ENCODE measurements at places on chromosomes 11 and 22.

DNA sequence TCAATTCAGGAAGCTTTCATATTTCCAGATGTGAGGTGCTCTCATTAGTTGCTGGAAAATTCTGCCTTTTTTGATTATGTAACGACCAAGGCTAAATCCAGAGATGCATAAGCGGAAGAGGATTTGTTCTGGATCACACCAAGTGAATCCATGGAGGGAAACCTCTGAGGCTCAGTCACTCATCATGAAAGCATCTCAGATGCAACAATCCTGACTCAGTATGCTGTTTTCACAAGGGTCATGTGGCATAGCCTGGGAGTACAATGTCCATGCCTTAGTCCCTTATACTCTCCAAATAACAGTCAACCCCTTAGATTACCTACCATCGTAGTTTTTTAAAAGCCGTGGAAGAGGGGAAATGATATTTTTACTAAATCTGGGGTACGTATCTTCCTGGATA, 445.6 kb downstream of the NTM start:
- peak; percentile 22 for DNase-seq

DNA sequence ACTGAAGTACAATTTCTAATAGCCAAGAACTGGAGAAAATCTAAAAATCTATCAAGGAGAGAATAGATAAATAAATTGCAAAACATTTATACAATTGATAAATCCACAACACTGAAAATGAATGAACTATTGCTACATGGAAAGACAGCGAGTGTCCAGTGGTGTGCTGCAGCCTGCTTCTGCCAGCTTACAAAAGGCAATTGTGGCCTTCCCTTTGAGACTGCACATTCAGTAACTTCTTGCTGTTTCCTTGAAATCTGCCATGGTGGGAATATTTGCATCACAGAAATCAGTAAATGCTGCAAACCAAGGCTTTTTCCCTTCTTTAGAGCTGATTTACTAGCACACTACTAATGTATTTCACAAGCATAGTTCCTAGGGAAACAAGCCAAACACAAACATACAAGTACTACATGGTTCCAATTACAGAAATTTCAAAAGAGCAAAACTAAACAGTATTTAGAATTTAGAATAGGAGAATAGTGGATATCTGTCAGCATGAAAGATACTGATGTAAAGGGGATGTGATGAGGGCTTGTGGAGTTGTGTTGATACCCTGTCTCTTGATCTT, 76.9 kb upstream of the TRIM77 start:
- no peak for DNase-seq

DNA sequence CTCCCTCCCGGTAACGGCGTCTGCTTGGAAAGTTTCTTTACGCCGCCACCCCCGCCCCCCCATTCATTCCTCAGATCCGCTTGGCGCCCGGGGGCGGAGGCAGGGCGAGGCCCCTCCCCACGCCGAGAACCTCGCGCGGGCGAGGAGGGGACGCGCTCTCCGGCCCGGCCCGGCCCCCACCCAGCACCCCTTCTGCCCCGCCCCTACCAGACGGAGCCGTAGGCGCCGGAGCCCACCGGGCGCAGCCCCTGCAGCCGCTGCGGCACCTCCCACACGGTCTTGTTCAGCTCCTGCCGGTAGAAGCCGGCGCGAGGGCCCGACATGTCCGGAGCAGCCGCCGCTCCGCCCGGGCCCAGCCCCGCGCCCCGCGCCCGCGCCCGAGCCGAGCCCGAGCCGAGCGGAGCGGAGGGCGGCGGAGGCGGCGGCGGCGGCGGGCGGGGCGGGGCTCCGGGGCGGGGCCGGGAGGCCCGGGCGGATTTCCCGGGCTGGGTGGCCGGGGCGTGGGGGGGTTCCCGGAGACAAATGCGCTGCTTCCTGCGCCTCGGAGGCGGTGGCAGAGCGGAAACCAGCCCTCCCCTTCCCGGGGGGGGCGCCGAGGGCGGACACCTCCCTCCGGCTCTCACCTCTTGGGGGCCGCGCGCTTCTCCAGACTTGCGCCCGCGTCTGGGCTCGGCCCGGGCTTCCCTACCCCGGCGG, at the start of gene MAPK11:
MAPK11 (minus strand) TSS at position 411 of the 696 bp plus-strand sequence; CDS start at position 323, 88 bp downstream.
- DNase-seq = no peak

DNA sequence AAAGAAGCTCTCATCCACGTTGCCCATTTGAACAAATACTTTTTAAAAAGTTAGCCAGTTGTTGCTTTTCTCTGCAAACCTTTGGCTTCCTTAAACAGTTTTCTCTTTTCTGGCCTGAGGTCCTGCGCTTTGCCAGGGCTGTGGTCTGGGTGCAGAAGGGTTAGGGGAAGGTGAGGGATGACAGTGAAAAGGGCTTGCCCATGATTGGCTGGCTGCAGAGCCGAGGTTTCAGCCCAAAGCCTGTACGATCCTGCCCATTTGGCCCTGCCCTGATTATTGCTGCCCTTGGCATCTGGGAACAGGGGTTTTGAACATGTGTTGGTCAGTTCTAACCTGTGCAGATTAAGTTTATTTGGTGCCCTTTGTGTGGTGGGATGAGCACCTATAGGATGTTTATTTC, 1.5 kb downstream of the INCENP start:
- DNase-seq = no peak

- DNase-seq = no peak
Measured at GRCh38 chr22:36110306-36110881, 50.2 kb downstream of the APOL3 start.

DNA sequence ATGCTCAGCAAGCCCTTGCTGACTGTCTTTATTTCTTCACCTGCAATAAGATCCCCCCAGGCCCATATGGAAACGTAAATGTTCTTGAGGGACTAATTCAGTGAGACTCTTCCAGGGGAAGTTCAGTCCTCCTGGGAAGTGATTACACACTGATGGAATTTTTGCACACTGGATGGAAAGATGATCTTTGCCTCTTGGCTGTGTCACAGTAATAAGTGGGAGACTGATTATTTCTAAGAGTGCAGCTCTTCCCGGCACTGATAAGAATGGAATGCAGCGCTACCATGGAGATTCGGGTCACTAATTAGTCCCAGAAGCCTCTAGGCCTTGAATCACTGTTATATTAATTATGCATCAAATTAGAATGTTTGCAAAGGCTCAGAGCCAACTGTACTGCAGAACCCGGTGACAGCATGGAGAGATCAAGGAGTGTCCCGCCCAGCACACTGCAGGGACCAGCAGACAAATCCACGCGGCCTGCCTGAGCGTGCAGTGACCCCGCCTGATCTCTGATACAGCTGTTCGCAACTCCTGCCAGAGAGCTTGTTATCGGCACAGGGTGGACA, 178.3 kb downstream of the SNX19 start:
- no peak for DNase-seq

- DNase-seq = peak; percentile 97
Measured at GRCh38 chr11:62727872-62728170, 465 bp upstream of the TTC9C start.

DNA sequence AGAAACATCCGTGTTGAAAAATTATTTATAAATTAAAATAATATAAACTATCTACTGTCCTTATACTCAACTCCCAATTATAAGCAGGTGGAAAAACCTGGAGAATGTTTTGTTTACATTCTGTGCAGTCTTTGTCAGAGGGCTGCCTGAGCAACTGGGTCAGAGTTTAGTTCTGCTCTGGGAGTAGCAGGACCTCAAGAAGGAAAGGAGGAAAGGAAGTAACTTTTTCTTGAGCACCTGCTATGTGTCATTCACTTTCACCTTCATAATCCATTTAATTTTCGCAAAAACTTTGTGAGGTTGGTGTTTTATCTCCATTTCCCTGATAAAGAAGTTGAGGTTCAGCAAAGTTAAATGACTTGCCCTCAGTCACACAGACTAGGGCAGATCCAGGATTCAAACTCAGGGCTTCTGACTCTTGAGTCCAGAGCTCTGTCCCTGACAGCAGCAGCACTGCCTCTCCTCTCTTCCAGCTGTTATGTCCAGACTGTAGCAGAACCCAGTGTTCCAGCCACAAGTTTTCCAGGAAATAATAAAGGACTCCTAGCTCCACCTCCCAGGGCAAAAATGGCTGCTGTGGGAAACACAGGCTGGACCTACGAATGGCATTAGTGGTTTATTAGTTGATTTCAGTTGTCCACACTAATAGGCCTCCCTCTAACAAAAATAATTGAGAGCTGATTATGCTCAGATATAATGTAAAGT, 6.4 kb downstream of the CD3E start:
- DNase-seq = no peak

DNA sequence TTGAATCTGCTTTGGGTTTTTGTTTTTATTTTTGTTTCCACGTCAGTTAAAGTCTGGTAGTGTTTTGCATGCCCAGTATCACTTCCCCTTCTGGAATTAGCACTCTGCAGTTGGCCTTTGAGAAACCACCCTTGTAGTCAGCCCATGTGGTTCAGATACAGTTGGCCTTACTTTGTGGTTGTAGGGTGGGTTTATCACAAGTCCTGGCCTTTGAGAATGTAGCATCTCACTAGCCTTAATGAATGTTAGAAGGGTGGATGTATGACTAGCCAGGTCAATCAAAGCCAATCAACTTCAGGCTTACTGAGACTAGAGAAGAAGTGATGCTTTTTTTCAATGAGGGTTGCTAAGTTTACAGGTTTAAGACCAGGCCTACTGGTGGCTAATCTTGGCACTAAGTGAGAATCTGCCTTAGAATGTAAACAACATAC, 19.8 kb downstream of the ARL14EP start:
- DNase-seq = no peak

- no peak for DNase-seq
Measured at GRCh38 chr22:17266251-17266971, 47.2 kb upstream of the ADA2 start.

- no peak for DNase-seq
Measured at GRCh38 chr11:10891151-10891720, 33.4 kb upstream of the ZBED5 start.

- peak; percentile 73 for DNase-seq
Measured at GRCh38 chr11:13335319-13335718, 57.7 kb downstream of the BMAL1 start.

DNA sequence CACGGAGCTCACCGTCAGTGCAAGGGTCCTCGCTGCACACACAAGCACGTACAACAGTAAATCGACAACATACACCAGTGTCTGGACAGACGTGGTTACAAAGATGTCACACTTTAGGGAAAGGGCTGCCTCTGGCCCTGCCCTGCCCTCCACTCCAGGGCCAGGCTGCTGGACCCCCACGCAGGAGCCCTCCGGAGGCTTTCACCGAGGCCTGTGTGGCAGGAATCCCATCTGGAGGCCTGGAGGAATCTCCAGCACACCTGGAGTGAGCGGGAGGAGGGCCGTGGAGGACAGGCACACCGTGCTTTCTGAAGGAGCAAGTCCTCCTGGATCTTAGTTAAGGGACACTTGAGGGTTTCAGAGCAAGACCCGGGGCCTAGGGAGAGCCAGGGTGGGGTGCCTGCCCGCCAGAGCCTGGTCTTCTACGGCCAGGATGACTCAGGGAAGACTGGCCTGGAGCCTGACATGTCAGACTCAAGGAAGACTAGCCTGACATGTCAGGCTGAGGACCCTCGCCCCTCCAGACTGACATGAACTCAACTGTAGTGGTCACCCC, 2.1 kb upstream of the PIM3 start:
- no peak for DNase-seq

- no peak for DNase-seq
Measured at GRCh38 chr11:21634956-21635355, 557.9 kb upstream of the ANO5 start.

DNA sequence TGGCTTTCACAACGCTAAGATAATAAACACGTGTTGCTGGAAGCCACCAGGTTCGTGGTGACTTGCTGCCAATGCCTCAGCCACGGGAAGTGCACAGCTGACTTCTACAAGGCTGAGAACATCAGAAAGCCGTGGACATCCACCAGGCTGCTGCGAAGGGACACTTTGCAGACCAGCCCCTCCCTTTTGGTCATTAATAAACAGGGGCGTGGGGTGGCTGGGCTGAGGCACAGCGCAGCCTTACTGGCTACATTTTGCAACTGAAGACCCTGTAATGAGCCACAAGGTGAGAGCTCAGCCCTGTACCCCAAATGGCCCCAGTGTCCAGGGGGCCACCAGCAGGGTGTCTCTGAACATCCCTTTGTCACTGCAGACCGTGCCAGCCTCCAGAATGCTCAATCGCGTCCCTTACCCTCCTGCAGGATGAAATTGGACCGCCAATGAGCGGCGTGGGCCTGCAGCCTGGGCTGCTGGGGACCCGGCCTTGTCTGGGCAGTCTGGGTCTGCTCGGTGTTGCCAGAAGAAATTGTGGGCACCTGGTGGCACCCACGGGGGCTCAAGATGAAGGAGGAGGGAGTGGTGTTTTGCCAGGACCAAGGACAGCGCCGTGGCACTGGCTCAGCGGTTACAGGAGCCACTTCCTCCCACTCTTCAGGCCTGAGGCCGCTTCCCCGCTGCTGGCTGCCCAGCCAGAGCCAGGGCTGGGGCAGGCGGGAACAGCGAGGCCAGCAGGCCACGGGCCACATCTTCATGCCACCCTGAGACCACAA, 181.9 kb downstream of the CTTN start:
- DNase-seq = no peak

- peak; percentile 20 for DNase-seq
Measured at GRCh38 chr11:107598225-107599139, 7.5 kb downstream of the ELMOD1 start.

GRCh38 chr22:16915701-16916100, 90.5 kb upstream of the XKR3 start:
- DNase-seq = no peak

DNA sequence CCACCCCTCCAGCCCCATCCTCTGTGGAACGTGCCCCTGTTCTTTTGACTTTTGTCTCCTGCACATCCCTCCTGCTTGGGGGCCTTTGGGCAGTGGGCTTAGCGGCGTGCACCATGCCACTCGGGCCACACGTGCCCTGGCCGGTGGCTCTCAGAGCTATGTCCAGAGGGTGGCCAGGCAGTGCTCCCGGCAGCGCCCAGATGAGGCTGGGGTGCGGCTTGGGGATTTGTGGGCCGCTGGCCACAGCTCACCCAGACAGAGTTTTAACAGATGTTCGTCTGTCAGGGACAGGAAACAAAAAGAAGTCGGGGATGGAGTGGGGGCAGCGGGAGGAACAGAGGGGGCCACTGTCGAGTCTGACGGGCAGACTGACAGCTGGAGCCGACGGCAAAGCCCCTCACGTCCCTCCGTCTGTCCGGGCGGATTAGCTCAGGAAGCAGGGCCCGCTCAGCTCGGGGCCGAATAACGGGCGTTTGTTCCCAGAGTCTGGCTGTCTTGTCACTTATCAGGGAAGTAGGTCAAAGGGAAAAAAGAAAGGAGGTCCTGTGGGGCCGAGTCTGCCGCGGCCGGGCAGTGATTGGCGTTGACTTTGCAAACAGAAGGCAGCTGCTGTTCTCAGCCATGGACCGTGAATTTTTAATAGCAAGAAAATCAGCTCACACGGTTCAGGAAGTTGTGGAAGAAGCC, 61.6 kb downstream of the LRP5 start:
- no peak for DNase-seq

- DNase-seq = no peak
Measured at GRCh38 chr11:40302669-40303068, 1156.8 kb downstream of the LRRC4C start.

DNA sequence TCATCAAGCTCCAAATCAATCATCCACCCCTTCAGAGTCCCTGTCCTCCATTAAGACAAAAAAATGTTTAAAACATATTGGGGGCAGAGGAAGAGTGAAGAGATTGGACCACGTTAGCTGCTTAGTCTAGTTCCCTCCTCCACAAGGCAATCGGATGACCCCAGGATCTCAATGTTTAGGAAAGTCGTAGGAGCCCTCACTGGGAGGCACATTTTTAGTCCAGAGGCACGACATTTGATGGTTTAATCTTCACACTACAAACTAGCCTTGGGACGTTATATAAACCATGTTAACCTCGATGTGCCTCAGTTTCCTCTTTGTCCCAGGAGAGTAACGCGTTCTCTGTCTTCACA, 588 bp upstream of the FAT3 start:
- no peak for DNase-seq

- DNase-seq = no peak
Measured at GRCh38 chr11:1830322-1831223, 4.2 kb upstream of the SYT8 start.

GRCh38 chr22:47201996-47202818, 439.8 kb downstream of the TBC1D22A start:
- DNase-seq = no peak

Data from HCEC 1CT (cell line).